Nucleus accumbens (tissue), 56 donors: ENCODE measurements at places on chromosomes 16 and 17.
A peak's percentile ranks its signal among the peaks of the same experiment; 100 is the strongest.

DNA sequence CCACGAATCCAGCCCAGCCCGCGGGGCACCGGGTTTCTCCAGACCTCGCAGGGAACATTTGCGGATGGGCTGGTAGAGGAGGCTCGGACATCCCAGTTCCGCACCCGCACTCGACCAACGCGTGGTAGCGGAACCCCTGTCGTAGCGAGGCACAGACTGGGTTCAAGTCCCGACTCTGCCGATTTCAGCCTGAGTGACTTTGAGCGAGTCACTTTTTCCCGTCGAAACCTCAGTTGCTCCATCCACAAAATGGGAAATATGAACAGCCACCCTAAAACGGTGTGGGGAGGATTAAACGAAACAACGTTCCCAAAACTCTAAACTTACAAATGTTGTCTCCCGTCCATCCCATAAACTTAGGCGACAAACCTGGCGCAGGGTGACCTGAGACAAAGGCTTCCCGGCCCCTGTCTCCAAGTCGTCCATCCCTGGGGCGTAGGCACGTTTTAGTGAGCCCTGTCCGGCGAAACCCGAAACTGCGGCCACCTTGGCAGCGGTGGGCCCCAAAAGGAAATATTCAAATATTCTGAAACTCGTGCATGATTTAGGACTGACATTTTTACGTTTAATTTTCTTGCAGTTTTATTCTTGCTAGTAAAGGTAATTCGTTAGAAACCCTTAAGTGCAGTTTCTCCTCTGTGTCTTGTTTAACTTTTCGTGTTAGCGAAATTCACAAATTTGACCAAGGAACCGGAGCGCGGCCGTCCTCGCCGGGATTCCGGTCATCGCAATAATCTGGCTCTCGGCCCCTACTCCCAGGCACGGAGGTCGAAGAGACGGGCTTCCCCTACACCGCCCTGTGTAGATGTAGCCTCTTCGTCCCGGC lies 1.9 kb upstream of the MLLT6 start:
- no peak for DNase-seq

GRCh38 chr17:80339118-80339517 lies 75.8 kb upstream of the ENDOV start:
- DNase-seq, result no peak

DNA sequence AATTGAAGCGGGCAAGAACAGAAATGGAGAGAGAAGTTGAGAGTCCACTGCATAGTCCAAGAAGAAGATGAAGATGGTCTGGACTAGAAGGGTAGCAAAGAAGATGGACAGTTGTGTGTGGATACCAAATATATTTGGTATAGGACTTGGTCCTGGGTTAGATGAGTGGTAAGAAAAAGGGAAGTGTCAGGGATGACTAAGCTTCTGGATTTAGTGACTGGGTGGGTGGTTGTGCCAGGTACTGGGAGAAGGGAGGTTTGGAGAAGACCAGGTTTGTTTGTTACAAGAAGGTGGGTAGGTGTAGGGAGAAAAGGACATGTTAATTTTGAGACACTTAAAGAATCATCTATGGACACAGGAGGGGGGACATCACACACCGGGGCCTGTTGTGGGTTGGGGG lies 5.4 kb downstream of the VMP1 start:
- DNase-seq, result no peak

DNA sequence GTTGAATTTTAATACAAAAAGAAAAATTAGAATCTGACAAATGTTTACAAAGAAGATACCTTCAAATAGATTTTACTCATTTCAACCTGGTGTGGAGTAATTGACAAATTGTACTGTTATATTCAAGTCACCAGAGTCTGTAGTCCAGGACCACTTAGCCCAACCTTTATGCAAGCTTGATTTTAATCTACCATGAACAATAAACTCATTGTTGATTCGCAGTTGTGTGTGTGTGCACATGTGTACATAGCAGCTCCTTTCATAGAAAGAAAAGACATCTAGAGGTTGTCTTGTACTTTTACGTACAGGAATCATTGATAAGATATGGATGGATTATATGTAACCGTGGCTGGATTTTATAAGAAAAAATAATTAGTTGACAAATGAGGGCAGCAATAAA lies 20.7 kb upstream of the LRRC37A start:
- DNase-seq, result no peak

GRCh38 chr16:25426829-25427228 lies 169.2 kb upstream of the ZKSCAN2 start:
- no peak for DNase-seq

DNA sequence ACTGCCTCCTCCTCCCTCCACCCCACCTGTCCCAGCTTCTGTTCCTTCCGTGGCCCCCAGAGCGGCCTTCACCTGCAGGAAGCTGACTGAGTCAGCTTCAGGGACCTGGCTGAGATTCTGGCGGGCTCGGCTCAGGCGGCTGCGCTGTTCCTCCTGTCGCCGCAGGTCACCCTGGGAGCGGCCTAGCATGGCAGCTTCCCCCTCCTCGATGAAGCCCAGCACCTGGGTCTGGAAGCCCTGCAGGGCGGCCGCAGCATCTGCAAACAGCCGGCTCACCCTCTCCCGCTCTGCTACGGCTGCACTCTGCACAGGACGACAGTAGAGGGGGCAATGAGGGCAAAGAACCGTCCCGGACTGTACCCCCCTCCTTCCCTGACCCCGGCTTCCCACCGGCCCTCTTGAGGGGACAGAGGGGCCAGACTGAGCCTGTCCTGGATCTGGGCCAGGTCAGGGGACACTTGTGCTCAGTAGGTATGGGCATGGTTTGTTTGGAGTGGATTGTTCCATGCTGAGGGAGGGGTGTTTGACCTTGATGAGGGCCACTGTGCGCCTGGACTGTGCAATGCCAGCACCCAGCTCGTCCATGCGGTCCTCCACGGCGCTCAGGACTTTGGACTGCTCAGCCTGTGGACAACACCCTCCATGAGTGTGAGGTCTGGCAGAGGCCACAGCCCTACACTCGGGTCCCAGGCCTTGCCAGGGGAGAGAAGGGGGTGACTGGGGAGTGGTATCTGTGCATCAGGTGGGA lies 2.0 kb downstream of the TRIM47 start:
- no peak for DNase-seq

DNA sequence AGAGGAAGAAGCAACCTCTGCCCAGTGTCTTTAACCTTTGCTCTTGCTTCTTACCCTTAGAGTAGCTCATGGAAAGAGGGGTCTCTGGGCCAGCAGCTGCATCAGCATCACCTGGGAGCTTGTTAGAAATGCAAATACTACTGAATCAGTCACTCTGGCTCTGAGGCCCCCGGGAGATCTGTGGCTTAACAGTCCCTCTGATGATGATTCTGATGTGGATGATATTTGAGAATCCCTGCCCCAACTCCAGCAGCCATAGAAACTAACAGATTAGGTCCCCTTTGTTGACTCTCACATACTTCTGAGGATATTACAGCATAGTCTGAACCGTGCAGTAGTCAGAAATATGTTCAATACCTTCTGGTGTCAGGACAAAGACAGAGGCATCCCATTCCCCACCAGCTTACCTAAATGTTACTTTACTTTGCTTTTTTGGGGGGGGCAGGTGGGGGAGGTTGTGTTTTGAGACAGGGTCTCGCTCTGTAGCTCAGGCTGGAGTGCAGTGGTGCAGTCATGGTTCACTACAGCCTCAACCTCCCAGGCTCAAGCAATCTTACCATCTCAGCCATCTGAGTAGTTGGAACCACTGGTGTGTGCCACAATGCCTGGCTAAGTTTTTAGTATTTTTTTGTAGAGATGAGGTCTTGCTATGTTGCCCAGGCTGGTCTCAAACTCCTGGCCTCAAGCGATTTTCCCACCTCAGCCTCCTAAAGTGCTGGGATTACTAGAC lies 220.1 kb downstream of the CCDC182 start:
- no peak for DNase-seq

DNA sequence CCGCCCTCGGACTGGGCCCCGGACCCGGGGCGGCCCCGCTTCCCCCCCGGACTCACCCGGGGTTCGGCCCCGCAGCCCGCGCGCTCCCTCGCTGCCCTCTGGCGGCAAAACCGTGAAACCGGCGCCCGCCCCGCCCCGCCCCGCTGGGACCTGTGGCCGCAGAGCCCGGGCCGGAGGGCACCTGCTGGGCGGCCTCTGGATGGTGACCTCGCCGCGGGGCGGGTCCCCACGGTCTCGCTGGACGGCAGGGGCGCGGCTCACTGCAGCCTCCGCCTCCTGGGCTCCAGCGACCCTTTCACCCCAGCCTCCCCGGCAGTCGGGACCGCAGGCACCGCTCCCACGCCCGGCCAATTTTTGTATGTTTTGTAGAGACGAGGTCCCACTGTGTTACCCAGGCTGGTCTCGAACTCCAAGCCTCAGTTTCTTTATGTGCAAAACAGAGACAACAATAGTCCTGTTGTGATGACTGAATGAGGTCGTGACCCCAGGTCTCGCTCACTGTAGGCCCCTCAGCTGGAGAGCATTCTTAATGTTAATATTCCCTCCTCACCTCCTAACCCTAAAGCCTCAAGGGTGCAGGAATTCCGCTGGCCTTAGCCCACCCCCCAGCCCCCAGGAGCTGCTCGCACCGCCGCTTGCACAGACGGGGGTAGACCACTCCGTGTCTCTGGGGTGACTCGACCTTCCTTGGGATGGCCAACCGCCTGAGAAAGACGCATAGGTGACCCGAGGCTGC lies 33.7 kb upstream of the RPH3AL start:
- peak; percentile 8 for DNase-seq

DNA sequence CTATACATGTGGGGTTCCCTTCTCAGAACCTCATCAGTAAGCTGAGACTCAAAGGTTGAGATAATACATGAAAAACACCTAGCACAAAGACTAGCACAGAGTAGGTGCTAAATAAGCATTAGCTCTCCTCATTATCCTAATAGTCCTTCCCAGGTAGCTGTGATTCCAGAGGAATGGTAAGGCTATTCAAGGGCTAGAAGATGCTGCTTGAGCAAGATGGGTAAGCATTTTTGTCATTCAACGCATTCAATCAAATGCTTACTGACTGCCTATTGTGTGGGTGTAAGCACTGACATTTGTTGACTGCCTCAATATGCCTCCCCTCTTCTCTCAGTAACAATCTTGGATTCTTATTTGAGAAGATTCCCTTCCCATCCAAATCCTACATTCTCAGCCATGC lies 4.0 kb downstream of the SUPT4H1 start:
- no peak for DNase-seq

DNA sequence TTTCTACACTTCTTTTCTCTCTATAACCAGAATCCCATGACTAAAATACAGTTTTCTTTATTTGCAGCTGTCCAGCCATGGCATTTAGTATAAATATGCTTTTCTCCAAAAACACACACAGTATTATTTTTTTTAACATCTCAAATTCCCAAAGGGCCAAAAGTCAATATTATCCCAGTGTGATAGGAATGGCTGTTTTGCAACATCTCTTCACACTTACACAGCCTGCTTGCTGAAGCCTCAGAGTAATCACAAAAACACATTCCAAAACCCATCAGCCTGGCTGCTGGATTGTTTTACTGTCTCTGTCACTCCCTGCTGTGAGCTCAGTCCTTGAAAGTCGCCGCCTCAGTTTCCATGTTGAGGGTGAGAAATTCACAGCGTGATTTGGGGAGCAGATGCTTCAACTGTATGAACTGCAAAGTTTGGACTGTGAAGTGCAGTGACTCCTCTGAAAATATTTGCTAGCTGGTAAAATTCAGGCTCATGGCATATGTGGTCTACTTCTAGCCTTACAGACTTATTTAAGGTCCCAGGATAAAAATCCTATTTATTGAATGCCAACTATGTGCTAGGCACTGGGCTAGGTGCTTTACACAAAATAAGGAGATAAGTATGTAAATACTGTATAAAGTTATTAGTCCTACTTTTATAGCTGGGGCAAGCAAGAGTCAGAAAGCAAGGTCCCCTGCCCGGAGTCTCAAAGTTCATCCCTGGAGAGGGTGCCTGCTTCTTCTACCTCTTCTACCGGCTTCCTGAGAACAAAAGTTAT lies 116.5 kb downstream of the SOCS1 start:
- no peak for DNase-seq

- DNase-seq, result no peak
Measured at GRCh38 chr16:86931410-86931941, 353.1 kb downstream of the FOXL1 start.

DNA sequence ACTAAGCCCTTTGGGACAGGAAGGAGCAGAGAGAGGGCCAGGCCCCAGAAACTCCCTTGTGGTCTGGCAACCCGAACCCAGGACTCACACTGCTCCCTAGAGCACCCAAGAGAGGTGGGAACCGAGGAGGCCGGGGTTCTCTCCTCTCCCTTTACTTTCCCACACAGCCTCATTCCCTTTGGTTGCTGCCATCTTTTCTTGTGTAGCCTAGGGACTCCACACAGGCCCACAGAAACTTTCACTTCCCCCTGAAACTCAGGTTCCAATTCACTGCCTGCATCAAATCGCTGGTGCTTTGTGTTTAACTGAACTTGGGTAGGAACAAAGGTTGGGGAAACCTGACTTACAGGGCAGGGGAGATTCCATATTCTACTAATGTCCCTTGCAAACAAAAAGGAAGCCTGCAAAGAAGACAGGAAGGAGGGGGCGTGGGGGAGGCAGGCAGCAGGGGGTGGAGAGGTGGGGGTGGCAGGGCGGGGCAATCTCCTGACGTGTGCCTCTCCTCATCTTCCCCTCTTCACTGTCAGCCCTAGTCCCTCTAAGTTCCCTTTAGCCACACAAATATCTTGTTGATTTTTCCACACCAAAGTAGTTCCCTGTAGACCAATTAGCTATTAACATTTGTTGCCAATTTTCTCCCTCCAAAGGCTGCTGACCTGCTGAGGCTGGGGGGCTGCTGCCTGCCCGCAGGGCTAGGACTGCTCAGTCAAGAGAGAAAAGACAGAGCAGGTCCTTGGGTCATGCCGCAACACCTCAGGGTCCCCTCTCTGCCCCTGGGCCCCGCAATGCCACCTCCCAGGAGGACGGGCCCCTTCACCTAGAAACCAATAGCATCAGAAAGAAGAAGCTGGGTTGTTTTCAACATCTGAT lies 8.0 kb downstream of the ST3GAL2 start:
- no peak for DNase-seq

DNA sequence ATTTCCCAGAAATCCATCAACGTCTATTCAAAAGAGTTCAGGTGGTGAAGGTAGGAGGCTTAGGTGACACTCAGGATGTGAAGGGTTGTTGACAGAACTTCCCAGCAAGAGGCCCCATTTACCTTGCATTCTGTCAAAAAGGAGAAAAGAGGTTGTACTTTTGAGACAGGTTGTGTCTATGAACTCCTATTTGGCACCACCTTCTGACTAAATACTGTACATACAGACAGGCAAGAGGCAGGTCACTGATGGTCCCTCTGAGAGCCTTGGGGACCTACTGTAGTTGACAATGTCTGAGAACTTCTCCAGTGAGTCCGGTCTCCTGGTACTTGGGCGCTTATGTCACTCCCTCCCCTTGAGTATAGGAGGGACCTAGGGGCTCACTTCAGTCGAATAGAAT lies 479.3 kb upstream of the ZFHX3 start:
- no peak for DNase-seq

DNA sequence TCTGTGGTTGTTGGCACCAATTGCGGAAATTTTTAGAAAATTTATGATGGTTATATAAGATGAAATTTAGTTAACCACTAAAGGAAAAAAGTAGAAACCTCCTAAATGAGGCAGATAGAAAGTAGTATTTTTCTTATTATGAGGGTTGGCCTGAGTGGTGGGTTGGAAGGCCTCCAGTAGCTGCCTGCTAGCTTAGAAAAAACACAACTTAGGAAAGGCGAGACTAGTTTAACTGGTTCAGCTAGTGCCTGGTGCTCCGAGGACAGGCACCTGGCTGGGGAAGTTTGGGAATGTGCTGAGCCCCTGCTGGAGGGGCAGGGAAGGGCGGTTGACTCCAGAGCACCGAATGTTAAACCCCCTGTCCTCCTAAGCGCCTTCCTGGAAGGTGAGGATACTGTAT lies 19.9 kb downstream of the LDHD start:
- DNase-seq, result no peak

- DNase-seq, result no peak
Measured at GRCh38 chr16:29158785-29159184, 173.9 kb downstream of the LAT start.

GRCh38 chr16:66245072-66245471 lies 121.4 kb upstream of the CDH5 start:
- no peak for DNase-seq
